NCI-H1417 treated with DMSO at 0.1 percent for 48 hours (cell line): ENCODE measurements at places on chromosomes 13 and 19.

DNA sequence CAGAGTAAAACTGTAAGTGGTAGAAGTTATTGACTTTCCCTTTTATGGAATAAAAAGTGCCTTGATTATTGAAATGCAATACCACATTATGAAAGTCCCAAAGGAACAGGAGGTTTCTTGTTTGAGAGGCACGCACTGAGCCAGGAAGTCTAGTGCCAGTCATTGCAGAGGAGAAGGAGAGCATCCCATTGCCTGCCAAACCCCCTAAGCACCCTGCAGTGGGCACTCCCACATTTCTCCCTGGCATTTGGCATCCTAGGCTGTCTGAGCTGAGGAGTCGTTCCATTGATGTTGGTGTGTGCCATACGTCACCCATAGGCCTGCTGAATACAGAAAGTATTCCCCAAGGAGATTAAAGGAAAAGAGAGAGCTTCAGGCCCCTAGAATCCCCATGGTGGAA is 85.7 kb upstream of the MBNL2 start:
- no peak for DNase-seq

- no peak for DNase-seq
These were observed 20.8 kb upstream of the EBI3 start for GRCh38 chr19:4208385-4209094.

- DNase-seq = no peak
These were observed 12.9 kb upstream of the F2RL3 start for GRCh38 chr19:16875584-16876555.

GRCh38 chr13:49998714-49999624 is 2.1 kb downstream of the TRIM13 start:
- no peak for DNase-seq

DNA sequence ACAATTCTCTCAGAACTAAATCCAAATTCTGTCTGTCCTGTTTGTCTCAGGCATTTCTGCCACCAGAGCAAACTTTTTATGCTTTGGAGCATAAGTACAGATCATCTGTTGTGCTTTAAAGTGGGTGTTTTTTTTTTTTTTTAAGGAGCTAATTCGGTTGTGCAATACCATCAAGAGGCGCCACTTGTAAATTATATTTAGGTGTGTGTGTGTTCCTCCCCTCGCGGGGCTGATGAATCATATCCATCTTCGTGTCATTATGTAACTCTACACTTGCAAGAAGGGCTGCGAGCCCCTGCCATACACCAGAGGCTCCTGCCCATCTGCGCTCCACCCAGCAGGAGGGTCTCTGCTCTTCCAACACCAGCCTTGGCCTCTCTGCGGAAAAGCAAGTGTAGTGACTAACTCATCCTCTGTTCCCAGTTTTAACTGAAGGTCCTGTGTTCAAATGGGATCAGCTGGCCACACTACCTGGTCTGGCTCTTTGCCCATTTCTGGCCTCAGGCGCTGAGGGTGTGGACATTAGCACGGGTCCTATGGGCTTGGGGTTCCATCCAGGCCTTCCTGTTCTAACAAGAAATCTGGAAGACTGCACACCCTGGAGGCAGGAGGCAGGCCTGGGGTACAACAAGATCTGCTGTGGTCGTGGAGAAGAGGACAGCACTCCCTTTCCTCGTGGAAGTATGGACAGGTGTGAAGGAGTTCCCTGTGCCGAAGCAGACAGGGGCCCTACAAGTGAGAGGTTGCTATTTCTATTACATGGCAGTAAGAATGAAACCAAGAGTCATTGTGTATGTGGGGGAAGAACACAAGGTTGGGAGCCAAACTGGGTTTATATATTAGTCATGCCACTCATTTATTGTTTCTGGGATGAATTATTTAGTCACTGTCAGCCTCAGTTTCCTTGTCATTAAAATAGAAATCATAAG is 96.1 kb upstream of the MBNL2 start:
- no peak for DNase-seq

DNA sequence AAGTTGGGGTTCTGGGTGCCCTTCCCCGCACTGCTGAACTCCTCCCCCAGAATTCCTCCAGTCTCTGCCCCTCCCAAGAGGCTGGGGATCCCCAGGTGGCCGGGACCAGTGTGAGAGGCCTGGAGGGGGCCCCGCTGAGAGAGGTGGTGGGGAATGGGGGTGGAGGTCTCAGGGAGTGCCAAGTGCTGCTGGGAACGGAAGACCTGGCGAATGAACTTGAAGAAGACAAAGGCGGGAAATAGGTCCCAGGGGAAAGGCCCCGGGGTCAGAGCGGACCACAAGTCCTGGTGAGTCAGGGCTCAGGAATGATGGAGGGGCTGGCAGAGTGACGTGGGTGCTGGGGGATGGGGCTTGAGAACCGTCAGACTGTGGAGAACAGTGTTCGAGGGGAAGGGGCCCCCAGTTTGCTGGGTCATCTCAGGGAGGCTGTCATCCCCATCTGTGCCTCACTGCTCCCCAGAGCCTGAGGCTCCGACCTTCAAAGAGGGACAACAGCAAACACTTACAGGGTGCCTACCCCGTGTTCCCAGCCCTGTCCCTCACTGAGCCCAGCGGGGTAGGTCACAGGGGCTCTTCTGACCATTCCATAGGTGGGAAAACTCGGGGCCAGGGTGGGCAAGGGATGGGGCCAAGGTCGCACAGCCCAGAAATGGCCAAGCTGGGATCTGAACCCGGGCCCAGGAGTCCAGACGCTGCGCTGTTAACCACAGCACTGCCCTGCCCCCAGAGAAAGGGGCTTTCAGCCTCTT is 16.0 kb upstream of the SEMA6B start:
- no peak for DNase-seq

GRCh38 chr13:31629085-31629780 is 110.1 kb upstream of the RXFP2 start:
- no peak for DNase-seq

GRCh38 chr13:97069050-97069815 is 75.0 kb upstream of the OXGR1 start:
- no peak for DNase-seq

- DNase-seq = no peak
These were observed 9.3 kb upstream of the CPAMD8 start for GRCh38 chr19:17035842-17036424.

- DNase-seq = peak; percentile 72
These were observed 44.5 kb downstream of the RFX2 start for GRCh38 chr19:6065685-6066374.

DNA sequence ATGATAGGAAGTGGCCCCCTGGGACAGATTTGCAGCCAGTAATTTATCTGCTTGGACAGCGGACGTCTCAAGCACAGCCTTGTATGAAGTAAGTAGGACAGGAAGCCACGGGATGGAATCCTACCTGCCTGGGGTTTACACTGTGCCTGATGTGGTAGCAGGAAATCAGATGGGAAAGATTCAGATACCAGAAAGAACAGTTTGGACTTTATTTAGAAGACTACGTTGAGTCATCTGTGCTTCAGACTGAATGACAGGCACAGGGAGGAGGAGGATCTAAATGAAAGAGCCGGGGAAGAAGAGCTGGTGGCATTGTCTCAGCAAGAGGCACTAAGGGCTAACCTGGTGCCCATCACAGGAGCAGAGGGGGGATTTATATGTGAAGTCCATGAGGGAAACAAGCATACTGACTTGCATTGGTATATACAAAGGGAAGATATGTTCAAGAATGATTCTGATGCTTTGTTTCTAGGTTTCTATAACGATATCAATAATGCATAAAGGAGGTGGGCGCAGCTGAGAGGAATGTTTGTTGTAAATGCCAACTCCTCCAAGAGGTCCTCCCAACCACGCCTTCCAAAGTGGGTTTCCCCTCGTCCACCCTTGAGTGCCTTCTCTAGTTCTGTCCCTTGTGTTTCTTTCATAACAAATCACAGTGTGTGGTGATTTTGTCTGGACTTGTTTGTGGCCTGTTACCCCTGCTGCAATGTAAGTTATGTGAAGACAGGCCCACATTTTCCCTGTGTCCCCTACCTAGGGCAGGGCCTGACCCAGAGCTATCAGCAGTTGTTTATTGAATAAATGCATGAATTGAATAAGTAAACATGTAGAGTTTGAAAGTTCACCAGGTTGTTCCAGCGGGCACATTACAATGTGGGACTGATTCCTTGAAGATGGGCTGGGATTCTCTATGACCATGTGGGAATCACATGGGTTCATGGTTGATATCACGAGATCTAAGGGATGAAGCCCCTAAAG is 328.4 kb downstream of the SLC7A1 start:
- DNase-seq = no peak

GRCh38 chr19:30171138-30171635 is 201.0 kb upstream of the ZNF536 start:
- DNase-seq = no peak

DNA sequence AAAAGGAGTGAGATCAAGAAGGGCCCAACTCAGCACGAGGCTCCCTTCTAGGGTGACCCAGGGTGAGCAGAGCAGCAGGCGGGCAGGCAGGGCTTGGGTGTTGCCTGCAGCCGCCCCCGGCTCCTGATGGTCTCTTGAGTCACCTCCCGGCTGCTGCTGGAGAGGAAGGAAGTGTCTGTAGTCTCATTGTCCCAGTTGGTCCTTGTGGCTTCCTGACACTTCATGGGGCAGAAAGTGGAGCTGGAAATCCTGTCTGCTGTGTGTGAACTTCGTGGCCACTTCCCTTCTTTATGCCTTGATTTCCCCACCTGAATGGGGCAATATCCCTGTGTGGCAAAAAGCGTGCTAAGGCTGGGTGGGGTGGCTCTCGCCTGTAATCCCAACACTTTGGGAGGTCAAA is 2.5 kb downstream of the MAP1S start:
- no peak for DNase-seq

DNA sequence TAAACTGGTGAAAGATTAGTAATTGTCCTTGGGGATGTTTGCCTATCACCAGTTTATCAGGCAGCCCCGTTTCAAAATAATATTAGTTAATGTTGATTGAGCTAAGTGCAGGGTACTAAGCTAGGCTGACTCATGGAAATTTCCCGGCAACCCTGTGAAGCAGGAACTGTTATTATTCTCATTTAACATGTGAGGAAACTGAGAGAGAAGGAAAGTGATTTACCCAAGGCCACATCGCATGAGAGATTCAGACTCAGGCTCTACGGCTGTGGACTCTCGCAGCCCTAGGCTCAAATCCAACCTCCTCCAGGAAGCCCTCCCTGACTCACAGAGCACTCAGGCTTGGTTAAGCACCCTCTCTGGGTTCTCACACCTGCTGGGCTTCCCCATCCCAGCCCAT is 19.7 kb downstream of the CLPTM1 start:
- no peak for DNase-seq

GRCh38 chr19:58150328-58150921 is at the start of gene ZNF329:
TSS of gene ZNF329 (minus strand) at chr19:58150789. CDS start at chr19:58129503, 21,286 bp downstream.
- peak; percentile 2 for DNase-seq

DNA sequence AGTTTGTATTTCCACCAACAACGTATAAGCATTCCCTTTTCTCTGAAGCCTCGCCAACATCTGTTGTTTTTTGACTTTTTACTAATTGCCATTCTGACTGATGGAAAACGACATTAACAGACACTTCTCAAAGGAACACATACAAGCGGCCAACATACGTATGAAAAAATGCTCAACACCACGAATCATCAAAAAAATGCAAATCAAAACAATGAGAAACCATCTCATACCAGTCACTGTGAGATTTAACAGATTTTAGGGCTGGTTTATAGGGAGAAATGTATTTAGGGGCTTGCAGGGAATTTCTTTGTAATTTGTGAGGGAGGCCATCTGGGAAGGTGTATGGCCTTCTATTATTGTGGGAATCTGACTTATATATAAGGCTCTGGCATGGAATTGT is 2.8 kb upstream of the DZIP1 start:
- DNase-seq = no peak

DNA sequence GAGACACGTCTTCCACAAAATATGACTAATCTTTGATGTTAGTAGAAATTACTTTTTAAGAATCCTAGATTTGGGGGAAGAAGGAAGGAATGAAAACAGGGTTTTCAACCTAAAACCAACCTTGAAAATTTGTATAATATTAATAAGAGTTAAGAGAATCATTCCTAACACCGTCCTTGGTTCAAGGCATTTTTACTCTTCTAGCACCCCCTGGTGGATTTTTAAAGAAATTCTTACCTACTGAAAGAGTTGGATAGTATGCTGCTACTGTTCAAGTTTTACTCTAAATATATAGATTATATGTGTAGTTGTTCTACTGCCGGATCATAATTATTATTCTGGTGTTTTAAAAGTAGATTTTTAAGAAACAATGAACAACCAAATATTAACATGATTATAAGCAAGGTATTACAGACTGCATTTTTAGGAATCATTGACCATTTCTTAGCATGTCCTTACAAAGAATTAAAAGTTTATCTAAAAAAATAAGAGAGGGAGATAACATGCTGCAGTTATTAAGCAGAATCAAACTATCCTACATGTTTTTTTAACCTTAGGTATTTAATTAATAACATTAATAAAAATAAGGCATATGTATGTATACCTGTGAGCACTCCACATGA is 7.4 kb upstream of the SLITRK6 start:
- peak; percentile 74 for DNase-seq

- DNase-seq = no peak
These were observed 144.4 kb downstream of the DIAPH3 start for GRCh38 chr13:60019119-60019993.

DNA sequence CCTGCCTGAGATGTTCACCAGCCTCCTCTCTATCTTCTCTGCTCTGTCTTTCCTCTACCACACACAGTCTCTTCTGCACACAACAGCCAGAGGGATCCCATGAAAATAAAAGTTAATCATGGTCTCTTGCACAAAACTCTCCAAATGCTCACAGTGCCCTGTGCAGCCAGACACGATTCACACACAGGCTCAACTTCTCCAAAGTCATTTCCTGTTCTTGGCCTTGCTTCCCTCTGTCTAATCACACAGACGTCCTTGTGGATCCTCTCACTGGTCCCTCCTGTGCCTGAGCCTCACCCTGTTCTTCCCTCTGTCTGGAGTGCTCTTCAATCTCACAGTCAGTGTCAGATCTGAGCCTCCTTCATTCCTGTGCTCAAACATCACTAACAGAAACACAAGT is 7.8 kb downstream of the SIGLEC12 start:
- DNase-seq = no peak
